Stimulated activated CD4-positive, alpha-beta T cell treated with anti-CD3 and anti-CD28 coated beads, Interleukin-2, amount 100 ng/mL, for 4 hours (primary cell): ENCODE measurements at places on chromosomes 5 and 9.

GRCh38 chr5:39213447-39214207, 5.7 kb downstream of the FYB1 start:
- DNase-seq: no peak

GRCh38 chr5:125587631-125588030, 835.6 kb upstream of the GRAMD2B start:
- no peak for DNase-seq

- no peak for DNase-seq
Measured at GRCh38 chr9:93955981-93956784, 1.0 kb upstream of the BARX1 start.

DNA sequence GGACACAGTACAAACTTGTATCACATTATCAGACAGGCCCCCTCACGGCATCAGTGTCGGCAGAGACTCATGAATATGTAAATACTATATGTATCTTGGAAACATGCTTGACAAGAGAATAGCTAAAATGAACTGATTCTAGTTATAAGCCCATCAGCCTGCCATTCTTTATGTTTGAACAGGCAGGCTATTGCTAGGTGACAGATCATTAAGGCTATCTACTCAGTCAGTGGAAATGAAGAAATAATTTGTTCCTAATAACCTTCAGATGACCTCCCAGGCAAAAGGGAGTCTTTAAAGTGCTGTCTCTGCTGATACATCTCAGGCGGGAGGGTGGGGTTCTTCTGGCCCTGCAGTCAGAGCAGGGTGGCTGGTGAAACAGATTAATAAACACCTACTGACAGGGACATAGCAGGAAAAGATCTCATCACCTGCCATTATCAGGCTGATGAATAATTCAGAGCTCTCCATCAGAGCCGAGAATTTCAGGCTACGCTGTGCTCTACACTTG, 394.2 kb downstream of the RASEF start:
- DNase-seq: no peak

GRCh38 chr9:79120533-79120932, 451.2 kb upstream of the TLE4 start:
- no peak for DNase-seq

DNA sequence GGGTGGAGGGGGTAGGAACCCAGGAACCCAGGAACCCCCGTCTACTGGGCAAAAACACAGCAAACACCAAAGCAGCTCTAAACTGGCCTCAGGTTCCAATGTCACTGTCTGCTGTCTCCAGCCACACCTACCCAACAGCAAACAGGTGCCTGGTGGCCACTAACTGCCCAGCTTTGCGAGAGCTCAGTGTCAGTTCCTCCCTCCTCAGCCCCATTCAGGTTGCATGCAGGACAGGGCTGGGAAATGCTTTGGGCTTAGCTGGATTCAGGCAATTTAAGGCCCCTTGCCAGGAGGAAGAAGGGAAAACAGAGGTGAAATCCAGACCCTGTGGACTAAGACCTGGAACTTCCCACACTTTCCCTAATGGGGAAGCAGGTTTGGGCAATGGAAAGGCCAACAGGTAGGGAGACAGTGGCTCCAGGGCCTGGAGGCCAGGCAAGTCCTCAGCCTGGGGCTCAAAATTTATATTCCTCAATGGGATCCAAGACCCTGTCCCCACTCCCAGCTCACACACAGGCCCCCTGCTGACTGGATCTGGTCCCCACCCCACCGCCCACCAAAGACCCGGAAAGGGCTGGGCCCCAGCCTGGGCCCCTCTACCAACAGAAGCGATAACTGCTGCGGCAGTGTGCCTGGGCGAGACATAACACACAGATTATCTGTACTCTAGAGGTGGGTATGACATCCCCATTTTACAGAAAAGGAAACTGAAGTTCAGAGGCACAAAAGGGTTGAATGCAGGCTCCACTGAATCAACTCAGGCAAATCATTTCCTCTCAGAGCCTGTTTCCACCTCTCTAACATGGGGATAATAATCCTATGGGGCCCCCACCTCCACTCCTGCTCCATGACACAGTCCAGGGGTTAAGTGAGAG, 3.5 kb downstream of the EEIG1 start:
- no peak for DNase-seq

- DNase-seq: no peak
Measured at GRCh38 chr9:36834736-36835135, 199.3 kb downstream of the PAX5 start.

- DNase-seq: no peak
Measured at GRCh38 chr5:112918136-112918535, 3.9 kb downstream of the REEP5 start.
